CD8-positive, alpha-beta memory T cell (primary cell): ENCODE measurements at places on chromosomes 12 and 14. TPM values are rescaled to one million over a fixed set of nuclear protein-coding genes. Genes with fewer than 3 reads are reported as not detected.

GRCh38 chr14:32621585-32621984 lies 292.5 kb downstream of the AKAP6 start:
- no peaks in the 10 kb centered on the region for H3K4me1 ChIP-seq
- no peak overlapping the region for H3K4me3 ChIP-seq
- H3K36me3 ChIP-seq, result no peaks in the 10 kb centered on the region
- H3K27me3 ChIP-seq, result no peaks in the 10 kb centered on the region

Gene CCDC196
- total RNA-seq, result not detected

Gene TEX22
- 1.4 TPM for total RNA-seq

DNA sequence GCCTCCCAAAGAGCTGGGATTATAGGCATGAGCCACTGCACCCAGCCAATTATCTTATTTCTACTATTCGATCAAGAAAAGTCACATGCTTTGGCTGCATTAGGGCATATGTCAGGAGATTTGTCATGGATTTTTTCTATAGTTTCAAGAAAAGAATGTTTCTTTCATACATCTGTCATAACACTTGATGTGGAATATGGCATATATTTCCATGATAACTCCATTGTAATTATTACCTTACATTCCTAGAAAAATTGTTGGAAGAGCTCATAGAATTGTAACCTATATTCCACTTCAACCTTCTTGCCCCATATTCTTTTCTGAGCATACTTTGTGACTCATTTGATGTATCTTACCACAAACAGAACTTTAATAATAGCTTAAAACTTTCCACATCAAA lies 740.9 kb upstream of the FLRT2 start:
- H3K4me1 ChIP-seq, result no peaks in the 10 kb centered on the region
- no peak overlapping the region for H3K27ac ChIP-seq
- H3K4me3 ChIP-seq, result no peak overlapping the region
- H3K36me3 ChIP-seq, result no peaks in the 10 kb centered on the region
- DNase-seq, result no peak

DNA sequence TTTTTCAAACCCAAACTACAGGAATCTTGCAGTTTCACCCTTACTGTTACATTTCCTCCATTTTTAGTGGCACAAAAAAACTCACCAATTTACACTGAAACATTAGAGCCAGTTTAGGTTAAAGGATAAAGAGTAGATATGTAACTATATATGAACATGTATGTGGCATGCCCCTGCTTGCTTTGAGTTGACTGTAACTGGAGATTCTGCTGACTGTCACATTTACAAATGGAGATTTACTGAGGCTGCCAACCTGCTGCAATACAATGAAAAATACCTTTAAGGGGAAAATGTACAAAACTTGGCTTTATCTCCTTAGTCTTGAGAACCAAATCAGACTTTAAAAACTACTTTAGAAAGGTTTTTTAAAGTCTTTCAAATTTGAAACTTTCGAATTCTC lies 28.3 kb downstream of the STON2 start:
- no peak overlapping the region for H3K4me3 ChIP-seq
- H3K36me3 ChIP-seq, result no peaks in the 10 kb centered on the region
- H3K27ac ChIP-seq, result no peak overlapping the region
- no peaks in the 10 kb centered on the region for H3K4me1 ChIP-seq
- H3K27me3 ChIP-seq, result no peaks in the 10 kb centered on the region
- DNase-seq, result no peak

DNA sequence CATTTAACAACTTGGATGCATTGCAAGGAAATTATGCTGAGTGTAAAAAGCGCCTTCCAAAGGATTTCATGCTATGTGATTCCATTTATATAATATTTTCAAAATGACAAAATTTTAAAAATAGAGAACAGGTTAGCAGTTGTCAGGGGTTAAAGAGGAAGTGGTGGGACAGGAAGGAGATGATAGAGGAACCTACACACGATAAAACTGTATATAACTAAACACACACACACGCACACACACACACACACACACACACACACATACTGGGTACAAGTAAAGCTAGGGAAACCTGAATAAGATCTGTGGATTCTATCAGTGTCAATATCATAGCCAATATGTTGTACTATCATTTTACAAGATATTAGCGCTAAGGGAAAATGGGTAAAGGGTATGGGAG lies 17.2 kb downstream of the TTC9 start:
- no peak overlapping the region for H3K27ac ChIP-seq
- DNase-seq, result no peak
- H3K4me3 ChIP-seq, result peak overlapping the region; percentile 42

Gene FOXN4
- not detected for total RNA-seq

DNA sequence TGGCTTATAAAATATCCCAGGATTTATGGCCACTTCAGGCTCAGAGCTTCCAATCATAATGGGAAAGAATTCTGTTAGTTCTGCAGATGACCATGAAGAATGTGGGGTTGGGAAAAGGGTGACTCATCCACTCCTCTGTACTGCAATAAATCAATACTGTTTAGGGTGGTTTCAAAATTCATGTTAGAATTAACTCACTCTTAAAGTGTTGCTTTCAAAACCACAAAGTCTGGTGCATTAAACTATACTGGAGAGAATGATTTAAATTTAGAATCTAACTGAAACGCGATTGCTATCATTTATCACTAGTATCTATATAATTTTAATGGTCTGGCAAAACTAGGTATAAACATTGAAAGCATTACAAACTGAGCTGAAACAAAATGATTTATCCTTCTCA lies 798 bp downstream of the CCDC198 start:
- H3K4me3 ChIP-seq, result no peak overlapping the region
- H3K27ac ChIP-seq, result no peak overlapping the region
- no peaks in the 10 kb centered on the region for H3K4me1 ChIP-seq
- no peaks in the 10 kb centered on the region for H3K27me3 ChIP-seq
- H3K36me3 ChIP-seq, result no peaks in the 10 kb centered on the region
- no peak for DNase-seq

DNA sequence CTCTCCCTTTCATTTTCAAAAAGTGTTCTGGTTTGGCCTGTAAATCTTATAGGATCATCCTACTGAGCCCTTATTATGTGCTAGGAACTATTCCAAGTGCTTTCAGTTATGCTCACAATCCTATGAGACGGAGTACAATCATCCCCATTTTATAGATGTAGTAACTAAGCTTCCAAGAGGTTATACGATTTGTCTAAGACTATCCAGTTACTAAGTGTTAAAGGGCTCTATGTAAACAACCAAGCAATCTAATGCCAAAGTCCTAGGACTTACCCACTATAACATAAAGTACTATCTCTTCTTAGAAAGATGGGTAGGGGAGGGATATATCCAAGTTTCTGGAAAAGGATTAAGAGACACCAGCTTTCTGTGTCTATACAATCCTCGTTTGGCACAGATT lies 6.7 kb downstream of the CFL2 start:
- no peaks in the 10 kb centered on the region for H3K4me1 ChIP-seq
- H3K27ac ChIP-seq, result no peak overlapping the region
- no peaks in the 10 kb centered on the region for H3K27me3 ChIP-seq
- H3K36me3 ChIP-seq, result no peaks in the 10 kb centered on the region

Gene PMEL
- 0.33 TPM for total RNA-seq

Gene KRT85
- total RNA-seq, result not detected

DNA sequence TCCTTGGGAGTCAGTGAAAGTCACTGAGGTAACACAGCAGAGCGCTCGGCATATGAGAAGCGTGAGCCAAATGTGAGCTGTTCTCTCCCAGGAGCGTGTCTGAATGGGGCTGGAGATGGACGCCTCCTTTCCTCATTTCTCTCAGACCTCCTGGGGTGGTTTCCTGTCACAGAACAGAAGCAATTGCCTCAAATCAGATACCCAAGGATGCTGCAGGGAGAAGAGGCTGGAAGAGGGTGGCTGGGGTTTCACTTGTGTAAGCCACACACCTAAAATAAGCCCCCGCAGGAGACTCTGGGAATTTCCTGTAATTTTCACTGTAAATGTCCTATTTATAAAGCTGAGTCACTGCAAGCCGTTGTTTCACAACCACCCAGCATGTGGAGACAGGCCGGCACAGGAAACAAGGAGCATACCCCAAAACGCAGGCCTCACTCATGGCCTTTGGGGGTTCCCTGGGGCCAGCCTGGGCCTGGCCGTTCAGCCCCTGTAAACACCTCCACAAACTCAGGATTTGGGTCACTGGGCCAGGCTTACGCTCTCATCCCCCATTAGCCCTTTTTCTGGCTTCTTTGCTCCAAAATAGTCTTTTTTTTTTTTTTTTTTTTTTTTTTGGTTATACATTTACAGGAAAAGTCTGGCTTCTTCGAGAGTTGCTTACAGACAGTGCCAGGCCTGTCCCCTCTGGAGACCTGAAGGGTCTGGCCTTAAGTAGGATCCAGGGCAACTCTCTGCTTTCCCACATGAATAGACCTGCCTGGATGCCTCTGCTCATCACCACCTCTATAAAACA lies 55.3 kb downstream of the VCPKMT start:
- peaks cover 73% of the 10 kb centered on the region for H3K4me1 ChIP-seq
- peak overlapping the region; percentile 61 for H3K4me3 ChIP-seq
- H3K36me3 ChIP-seq, result no peaks in the 10 kb centered on the region
- peak; percentile 57 for DNase-seq
- no peaks in the 10 kb centered on the region for H3K27me3 ChIP-seq

Gene NAV3
- not detected for total RNA-seq

Gene ACVRL1
- 0.07 TPM for total RNA-seq

DNA sequence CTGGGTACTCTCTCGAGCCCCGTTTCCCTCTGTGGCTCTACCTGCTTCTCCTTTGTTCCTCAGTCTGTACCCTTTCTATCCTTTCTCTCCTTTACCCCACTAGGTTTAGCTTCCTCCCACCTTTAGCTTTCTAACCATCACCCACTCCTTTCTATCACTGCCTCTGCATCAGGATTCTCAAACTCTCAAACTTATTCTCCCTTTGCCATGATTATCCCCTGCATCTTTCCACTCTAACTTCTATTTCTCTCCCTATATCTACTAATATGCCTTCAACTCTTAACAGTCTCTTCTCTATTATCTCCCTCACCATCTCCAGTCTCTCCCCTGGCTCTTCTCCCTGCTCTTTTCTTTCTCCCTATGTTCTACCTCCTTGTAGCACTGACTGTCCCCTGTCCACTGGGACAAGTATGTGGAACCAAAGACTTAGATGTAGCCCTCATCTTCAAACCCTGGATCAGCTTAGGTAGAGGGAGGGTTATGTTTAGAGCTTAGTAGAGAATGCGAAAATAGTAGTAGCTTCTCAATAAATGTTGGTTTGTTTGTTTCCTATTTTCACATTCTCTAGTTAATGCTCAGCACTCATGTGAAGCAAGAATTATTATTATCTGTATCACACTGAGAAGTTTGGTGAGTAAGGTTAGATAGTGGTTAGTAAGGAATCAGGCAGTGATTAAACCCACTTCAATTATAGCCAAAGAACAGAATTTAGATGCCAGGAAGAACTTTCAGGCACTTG lies 3.4 kb downstream of the GDF11 start:
- peaks cover 4% of the 10 kb centered on the region for H3K36me3 ChIP-seq
- peaks cover 20% of the 10 kb centered on the region for H3K4me1 ChIP-seq
- H3K4me3 ChIP-seq, result no peak overlapping the region
- H3K27me3 ChIP-seq, result no peaks in the 10 kb centered on the region
- DNase-seq, result no peak
- H3K27ac ChIP-seq, result no peak overlapping the region

Gene ASB2
- total RNA-seq, result 93.5 TPM

- no peak overlapping the region for H3K27ac ChIP-seq
- no peaks in the 10 kb centered on the region for H3K27me3 ChIP-seq
- DNase-seq, result no peak
Observed at GRCh38 chr12:9784326-9784725, 23.6 kb upstream of the CD69 start.

Gene CAPRIN2
- total RNA-seq, result 11.5 TPM

- H3K4me3 ChIP-seq, result no peak overlapping the region
- DNase-seq, result no peak
- H3K4me1 ChIP-seq, result peaks cover 13% of the 10 kb centered on the region
- no peaks in the 10 kb centered on the region for H3K27me3 ChIP-seq
Observed at GRCh38 chr14:96802963-96803362, 5.8 kb downstream of the VRK1 start.

GRCh38 chr12:92721130-92721529 lies 18.3 kb downstream of the PLEKHG7 start:
- H3K27ac ChIP-seq, result no peak overlapping the region
- no peak for DNase-seq
- H3K36me3 ChIP-seq, result no peaks in the 10 kb centered on the region
- no peaks in the 10 kb centered on the region for H3K4me1 ChIP-seq

GRCh38 chr12:26197832-26198231 lies 2.5 kb downstream of the SSPN start:
- no peaks in the 10 kb centered on the region for H3K36me3 ChIP-seq
- H3K4me1 ChIP-seq, result no peaks in the 10 kb centered on the region
- no peak overlapping the region for H3K4me3 ChIP-seq
